ENCODE measurements at places on chromosomes 2 and 18. TPM values are rescaled to one million over a fixed set of nuclear protein-coding genes. Genes with fewer than 3 reads are reported as not detected.

DNA sequence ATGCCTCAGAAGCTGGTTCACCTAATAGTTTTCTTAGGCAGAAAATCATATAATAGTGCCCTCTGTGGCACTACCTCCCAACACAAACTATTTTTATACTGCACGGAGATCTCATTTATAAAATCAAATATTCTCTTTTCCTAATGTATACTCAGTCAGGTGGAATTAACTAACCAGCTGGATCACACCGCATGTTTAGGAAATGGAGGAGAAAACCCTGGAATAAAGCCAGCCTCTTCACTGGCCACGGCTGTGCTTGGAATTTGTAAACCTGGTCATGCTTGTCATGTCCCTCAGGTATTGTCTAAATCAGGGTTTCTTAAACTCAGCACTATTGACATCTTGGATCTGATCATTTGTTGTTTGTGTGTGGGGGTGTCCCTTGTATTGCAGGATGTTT is 85.6 kb downstream of the DOCK10 start:
- DNase-seq: no peak

The FBXO48 gene
- total RNA-seq: 1.7 TPM

The GAL3ST2 gene
- total RNA-seq: 26.4 TPM

GRCh38 chr2:54402350-54402749 is 53.8 kb upstream of the SPTBN1 start:
- DNase-seq: peak; percentile 41

The LCT gene
- not detected for total RNA-seq

The NLRC4 gene
- total RNA-seq: 1.9 TPM

The CHST9 gene
- total RNA-seq: 19.5 TPM

- DNase-seq: no peak
These were observed 86.1 kb downstream of the CACNB4 start for GRCh38 chr2:152012697-152013096.

GRCh38 chr2:71191570-71191943 is 35.3 kb downstream of the PAIP2B start:
- DNase-seq: no peak

The SULT1C4 gene
- total RNA-seq: 117 TPM

GRCh38 chr2:85648619-85649018 is 19.4 kb downstream of the SFTPB start:
- no peak for DNase-seq

DNA sequence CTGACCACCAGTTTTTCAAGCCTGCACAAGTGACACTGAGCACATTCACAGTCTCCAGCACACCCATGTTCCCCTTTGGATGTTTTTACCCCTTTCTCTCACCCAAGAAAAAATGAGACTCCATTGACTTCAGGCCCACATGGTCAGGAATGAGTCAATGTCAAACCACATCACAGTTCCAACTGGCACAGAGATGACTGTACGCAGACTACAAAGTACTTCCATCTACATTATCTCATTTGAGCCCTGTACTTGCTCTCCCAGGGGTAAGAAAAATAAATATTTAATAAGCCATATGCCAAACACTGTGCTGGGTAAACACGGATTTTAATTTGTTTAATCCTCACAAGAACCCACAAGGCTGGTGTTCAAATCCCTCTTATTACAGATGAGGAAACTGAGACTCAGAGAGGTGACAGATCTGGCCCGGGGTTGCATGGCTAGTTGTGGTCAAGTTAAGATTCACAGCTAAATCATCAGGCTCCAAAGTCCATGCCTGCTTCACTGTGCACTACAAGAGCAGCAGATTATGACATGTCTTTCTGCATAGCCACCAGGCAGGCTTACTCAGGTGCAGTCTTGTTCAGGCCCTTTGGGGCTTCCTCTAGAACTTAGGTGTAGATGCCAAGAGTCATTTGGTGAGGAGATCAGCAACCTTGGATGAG is 106.1 kb downstream of the TXNL1 start:
- DNase-seq: no peak

DNA sequence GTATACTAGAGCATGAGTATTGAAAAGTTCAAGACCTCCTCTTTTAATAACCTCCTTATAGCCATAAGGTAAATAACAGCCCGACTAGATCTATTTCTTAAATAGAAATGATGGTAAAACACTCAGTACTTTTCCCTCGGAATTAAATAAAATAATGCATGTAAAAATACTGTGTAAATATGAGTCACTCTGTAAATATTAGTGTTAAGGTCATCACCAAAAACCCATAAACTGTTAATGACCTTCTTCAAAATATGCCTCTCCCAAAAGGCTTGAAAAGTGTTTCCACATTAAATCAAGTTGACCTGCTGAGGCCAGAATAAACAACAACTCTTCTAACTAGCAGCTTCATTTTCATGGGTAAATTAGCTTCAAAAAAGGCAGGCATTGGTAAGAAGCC is 25.3 kb upstream of the BZW1 start:
- DNase-seq: no peak

- DNase-seq: no peak
These were observed 31.4 kb downstream of the MYL12B start for GRCh38 chr18:3293196-3293951.

- no peak for DNase-seq
These were observed 14.5 kb upstream of the LPIN2 start for GRCh38 chr18:3027370-3027891.

The PPP1R7 gene
- 58.6 TPM for total RNA-seq

The CFAP65 gene
- 0.29 TPM for total RNA-seq

The PARD6G gene
- 4.1 TPM for total RNA-seq

DNA sequence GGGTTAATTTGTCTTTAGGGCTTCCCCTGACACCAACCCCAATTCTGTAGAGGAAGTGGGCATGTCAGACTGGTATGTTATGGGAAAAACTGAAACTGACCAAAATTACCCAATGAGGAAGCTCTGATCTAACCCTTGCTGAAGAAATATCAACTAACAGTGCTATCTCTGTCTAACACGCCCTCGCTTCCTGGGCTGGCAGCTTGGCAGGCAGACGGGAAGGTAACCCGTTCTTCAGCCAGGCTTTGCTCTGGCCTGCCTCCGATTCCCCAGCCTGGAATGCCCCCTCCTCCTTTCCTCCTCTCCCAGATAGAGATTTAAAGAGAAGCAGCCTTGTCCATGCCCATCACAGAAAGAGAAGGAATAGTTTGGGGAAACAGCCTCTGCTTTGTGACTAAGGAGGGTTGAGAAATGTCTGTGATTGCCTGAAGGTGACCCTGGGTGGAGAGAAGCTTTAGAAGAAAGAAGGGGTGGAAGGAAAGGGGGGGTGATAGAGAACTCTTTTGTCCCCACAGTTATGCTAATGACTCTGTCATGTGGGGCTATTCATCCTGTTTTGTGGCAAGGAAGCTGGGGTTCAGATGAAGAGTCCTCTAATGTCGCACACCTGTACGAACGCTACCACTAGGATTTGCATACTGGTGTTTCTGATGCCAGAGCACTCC is 15.4 kb downstream of the HK2 start:
- peak; percentile 58 for DNase-seq

GRCh38 chr2:32553829-32554432 is 73.9 kb upstream of the TTC27 start:
- DNase-seq: no peak

GRCh38 chr2:225764346-225764745 is 364.8 kb downstream of the NYAP2 start:
- no peak for DNase-seq

GRCh38 chr2:42663828-42664227 is 95.4 kb downstream of the MTA3 start:
- DNase-seq: no peak

GRCh38 chr18:53947092-53947640 is 277.3 kb downstream of the MBD2 start:
- DNase-seq: no peak

GRCh38 chr18:74113711-74114110 is 33.9 kb downstream of the FBXO15 start:
- DNase-seq: no peak

The ANO7 gene
- total RNA-seq: 2.7 TPM

The PHOSPHO2 gene
- 9.6 TPM for total RNA-seq

DNA sequence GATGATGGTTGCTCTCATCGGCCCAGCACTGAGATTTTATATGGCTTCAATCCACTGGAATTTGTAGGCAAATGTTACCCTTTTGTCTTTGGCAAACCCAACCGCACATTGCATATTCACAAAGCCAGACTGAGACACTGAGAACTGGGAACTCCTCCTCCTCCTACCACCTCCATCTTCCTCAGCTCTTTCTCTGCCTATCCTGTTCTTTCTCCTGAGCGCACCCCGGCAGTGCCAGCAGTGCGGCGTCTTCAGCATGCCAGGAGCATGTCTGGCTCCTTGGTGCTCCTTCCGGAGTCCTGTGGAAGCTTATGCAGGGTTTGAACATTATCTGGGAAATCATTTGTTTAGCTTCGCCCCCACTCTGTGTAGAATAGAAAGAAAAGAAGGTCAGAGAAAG is 50.8 kb downstream of the TRIB2 start:
- no peak for DNase-seq

DNA sequence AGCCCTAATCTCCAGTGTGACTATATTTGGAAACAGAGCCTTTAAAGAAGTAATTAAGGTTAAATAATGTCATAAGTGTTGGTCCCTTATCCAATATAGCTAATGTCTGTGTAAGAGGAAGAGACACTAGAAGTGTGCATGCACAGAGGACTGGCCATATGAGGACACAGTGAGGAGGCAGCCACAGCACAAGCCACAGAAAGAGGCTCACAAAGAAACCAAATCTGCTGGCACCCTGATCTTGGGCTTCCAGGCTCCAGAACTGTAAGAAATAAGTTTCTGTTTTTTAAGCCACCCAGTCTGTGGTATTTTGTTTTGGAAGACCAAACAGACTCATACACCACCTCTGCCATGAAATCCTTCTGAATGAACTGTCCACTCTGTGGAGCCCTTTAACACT is 186.4 kb upstream of the SLC39A10 start:
- DNase-seq: no peak

GRCh38 chr2:227464361-227464760 is 7.6 kb upstream of the AGFG1 start:
- no peak for DNase-seq

- no peak for DNase-seq
These were observed 185.4 kb upstream of the NCKAP5 start for GRCh38 chr2:133753665-133754064.

DNA sequence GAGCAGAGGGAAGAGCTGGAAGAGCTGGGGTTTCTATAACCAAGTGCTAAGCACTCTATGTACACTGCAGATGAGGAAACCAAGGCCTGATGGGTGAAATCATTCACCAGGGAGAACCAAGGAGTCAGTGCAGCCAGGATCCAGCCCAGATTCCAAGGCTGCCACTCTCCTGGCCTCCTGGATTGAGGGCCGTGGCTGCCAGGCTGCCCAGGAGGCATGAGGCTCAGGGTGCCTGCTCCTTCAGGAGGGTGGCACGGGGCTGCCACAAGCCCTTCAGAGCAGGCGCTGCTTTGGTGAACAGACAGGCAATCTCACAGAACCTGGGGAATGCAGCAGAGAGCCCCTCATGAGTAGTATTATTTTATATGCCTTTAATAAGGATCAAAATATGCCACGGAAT is 293.7 kb upstream of the HDAC4 start:
- no peak for DNase-seq

DNA sequence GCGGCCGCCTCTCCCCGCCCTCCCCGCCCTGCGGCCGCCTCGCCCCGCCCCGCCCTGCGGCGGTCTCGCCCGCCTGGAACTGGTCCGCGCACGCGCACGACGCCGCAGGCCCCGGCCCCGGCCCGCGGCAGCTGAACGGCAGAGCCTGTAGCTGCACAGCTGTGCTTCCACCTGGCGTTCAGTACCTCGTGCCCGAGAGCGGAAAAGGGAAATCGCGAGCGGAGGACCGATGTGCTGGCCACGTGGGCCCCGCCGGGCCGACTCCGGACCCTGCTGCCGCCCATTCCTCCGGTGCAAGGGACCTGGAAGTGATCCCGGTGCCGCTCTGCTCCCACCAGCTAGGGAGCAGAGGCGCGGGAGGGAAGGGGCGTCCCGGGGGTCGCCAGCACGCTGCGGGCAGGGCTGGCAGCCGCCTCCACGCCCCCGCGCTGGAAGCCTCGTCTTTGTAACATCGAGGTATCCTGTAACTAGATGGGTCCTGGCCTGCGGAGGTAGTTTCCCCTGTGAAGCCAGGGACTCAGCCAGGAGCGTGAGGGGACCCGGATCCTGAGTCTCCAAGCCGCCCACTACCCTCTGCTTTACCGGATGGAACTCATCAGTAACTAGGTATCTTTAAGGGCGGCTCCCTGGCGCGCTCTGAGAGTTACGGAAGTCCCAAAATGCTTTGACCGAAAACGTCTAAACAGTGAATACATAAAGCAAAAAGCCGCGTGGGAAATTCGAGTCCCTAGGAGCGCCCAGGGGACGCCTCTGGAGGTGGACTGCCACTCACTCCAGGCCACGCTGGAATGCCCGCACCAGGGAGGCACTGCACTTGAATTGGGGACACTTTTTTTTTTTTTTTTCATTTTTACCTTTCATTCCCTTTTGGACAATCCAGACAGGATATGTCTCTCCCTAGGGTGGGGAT is 704 bp upstream of the ODC1 start:
- peak; percentile 93 for DNase-seq
